ENCODE measurements at places on chromosomes 1 and 21. TPM values are rescaled to one million over a fixed set of nuclear protein-coding genes. Genes with fewer than 3 reads are reported as not detected.

Gene OR2T11
- not detected for total RNA-seq

Gene FOXD3
- not detected for total RNA-seq

Gene SMCP
- total RNA-seq: not detected

Gene AMY2A
- total RNA-seq: 0.09 TPM

Gene CELA2A
- not detected for total RNA-seq

Gene TRIM58
- total RNA-seq: not detected

Gene CALML6
- total RNA-seq: 0.63 TPM

Gene OPRD1
- total RNA-seq: not detected

Gene GPR161
- total RNA-seq: 31.5 TPM

Gene C1orf115
- total RNA-seq: 0.16 TPM

Gene EDARADD
- total RNA-seq: under 0.01 TPM

Gene CRYAA
- total RNA-seq: not detected

Gene KCNJ10
- not detected for total RNA-seq

Gene EPHA8
- total RNA-seq: not detected

Gene HES2
- total RNA-seq: 0.09 TPM

Gene ITSN1
- 29.0 TPM for total RNA-seq

Gene PYGO2
- total RNA-seq: 10.6 TPM

Gene C1QTNF12
- total RNA-seq: 2.8 TPM

Gene COL11A1
- total RNA-seq: 5.0 TPM

Gene TRNAU1AP
- total RNA-seq: 24.0 TPM

Gene RNF186
- total RNA-seq: not detected

Gene NVL
- 20.1 TPM for total RNA-seq

Gene ASPM
- 1.1 TPM for total RNA-seq

Gene LIN9
- 1.4 TPM for total RNA-seq

Gene CCDC27
- total RNA-seq: not detected

Gene CD53
- not detected for total RNA-seq

Gene LDLRAD1
- total RNA-seq: not detected

Gene BEST4
- total RNA-seq: 0.26 TPM

Gene FMOD
- total RNA-seq: 3.6 TPM

Gene MYOC
- 1.3 TPM for total RNA-seq

All from bronchial smooth muscle cell (primary cell).